ENCODE measurements at places on chromosomes 2 and 18.

DNA sequence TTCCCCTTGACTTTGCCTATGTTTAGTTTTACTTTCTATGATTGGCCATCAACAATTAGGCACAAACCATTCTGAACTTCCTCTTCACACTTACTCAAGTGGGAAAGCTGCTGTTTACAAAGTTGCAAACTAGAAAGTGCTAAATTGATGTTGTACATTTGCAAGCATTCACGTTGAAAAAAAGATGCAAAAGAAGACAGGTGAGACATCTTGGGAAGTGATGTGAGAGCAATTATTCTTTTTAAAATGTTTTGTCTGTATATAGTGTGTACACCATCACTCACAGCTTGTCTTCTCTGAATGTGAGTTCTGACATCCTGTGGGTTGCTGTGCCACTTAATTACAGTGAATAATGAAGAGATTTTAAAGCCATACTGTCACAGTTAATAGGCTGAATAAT lies 874.1 kb upstream of the LRATD1 start:
- no peak for DNase-seq

GRCh38 chr18:63374540-63374939 lies 7.5 kb upstream of the KDSR start:
- no peak for DNase-seq

- DNase-seq = no peak
Observed at GRCh38 chr18:652131-652530, 5.3 kb upstream of the TYMS start.

GRCh38 chr18:56423626-56424025 lies 214.8 kb downstream of the TXNL1 start:
- DNase-seq = no peak

- no peak for DNase-seq
Observed at GRCh38 chr2:233764761-233765160, 4.7 kb downstream of the UGT1A1 start.

GRCh38 chr18:76525911-76526310 lies 30.9 kb upstream of the ZNF516 start:
- DNase-seq = no peak

DNA sequence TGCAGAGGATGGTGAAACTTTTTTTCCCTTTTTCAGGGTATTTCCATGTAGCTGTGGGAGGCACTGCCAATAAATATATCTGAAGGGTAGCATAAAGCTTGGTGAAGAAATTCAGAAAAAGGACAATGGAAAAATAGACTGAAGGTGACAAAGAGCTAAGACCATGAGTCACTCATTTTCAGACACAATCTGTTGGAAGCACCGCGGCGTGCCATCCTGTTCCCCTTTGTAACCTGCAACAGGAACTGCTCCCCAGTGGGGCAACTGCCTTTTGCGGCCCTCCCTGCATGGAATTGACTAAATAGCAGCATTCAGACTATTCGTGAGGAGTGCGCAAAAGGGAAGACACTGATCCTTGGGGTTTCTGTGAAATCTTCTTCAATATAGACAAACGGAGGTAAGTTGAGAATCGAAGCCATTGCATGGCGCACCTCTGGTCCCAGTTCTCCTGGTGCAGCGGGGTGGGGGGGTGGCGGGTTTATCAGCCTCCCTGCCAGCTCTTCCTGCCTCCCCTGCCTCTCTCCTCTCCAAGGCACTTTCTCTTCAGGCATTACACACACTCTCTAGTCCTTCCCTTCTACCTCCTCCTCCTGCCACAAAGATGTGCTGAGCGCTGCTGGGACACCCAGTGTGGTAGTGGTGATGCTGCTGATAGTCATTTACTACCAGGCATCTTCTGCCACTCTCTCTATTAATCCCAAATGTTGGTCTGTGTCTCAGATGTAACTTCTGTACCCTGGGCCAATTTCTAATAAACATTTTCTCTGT lies 126.2 kb upstream of the TMEM200C start:
- DNase-seq = no peak

DNA sequence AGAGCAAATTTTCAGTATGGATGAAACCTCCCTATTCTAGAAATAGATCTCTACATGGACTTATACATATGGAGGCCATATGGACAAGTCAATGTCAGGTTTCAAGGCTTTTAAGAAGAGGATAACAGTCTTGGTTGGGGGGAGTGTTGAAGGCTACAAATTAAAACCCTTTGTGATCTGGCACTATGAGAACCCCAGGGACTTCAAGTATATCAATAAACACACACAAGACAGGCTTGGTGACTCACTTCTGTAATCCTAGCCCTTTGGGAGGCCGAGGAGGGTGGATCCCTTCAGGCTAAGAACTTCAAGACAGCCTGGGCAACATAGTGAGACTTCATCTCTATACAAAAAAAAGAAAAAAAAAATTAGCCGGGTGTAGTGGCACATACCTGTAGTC lies 127.2 kb upstream of the SP5 start:
- DNase-seq = no peak

GRCh38 chr2:230155359-230155758 lies 64.4 kb downstream of the SP110 start:
- no peak for DNase-seq

DNA sequence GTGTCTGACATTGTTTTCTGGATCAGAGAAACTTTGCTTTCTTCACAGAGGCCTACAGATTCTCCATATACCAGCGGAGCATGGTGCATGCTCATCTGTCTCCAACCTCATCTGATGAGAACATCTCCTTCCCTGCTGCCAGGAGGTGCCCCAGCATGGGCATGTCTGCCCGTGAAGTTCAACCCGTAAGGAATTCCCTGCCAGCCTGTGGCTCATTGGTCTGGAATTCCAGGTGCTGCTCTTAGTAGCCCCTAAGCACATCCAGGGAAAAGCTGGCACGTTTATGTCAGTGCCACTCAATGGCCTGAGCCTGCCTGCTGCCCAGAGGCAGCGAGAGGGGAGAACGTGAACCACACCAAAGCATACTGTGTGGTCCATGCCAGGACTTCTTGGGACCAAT lies 1.7 kb upstream of the SP100 start:
- no peak for DNase-seq

GRCh38 chr2:191976436-191976835 lies 129.5 kb upstream of the CAVIN2 start:
- no peak for DNase-seq

DNA sequence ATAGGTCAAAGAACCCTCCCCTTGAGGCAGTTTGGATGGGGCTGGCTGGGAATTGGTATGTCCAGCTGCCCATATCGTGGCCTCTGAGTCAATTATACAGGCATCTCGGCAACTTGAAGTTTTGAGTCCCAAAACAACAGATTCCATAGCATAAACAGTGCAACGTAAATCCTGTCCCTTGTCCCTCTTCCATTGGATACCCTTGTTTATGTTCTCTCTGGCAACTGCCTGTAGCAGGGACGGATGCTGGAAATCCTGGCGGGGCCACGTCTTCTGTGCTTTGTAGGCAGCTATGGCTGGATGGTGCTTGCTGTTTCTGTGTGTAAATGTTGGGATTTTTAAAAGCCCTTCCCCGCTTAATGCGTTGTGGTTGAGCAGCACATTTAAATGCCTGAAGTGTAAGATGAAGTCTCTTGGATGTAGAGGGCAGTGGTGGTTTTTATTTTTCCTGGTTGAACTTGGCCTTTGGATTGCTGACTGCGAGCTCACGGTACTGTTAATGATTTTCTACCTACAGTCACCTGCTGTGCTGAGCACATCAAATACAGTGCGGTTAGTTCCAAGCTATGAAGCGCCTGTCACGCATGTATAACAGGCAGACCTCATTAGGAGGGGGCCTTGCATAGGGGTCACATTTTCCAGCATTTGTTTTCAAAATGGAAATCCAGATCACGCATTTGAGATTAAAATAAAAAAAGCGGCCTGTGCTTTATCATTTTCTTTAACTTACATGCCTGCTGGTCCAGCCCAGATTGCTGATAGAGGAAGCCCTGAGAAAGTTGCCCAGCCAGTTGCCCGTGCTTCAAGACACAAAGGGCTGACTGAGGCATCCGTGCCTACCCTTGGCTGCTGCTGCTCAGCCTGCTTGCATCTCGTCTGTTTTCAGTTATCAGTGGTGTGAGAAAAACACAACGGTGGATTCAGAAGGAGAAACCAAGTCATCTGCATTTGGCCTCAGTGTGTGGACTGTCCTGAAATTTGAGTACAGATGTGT lies 84.7 kb downstream of the NEDD4L start:
- DNase-seq = peak; percentile 79

DNA sequence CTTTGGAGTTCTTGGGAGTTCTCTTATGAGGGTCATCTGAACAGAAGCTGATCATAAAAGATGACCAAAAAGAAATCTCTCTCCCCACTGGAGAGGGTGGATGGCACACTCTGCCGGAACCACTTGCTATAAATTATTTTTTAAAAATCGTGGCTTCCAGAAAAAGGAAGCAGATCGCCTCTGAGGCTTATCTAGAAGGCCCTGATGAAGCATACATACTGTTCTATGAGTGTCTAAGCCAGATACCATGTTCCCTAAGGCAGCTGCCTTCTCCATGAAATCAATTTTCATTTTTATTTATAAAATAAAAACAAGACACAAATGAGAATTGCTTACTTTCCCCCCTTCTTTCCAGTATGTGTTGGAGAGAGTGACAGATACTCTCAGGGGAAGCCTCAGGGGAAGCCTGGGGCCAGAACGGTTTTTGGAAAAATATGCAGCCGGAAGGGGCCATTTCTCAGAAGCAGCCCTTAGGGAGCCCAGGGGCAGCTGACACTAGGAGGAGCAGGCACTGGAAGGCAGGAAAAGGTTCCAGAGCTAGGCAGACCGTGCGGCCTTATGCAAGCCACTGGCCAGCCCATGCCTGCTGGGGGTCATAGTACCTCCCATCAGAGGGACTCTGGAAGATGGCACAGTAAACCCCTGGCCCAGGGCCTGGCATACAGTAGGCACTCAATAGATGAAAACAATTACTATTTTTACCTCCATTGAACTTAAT lies 130.6 kb downstream of the CABLES1 start:
- DNase-seq = no peak

GRCh38 chr2:120748310-120748709 lies 12.6 kb downstream of the GLI2 start:
- DNase-seq = no peak

- no peak for DNase-seq
Observed at GRCh38 chr2:18325118-18325517, 235.3 kb downstream of the RDH14 start.

- no peak for DNase-seq
Observed at GRCh38 chr2:8059794-8060193, 622.1 kb upstream of the ID2 start.

DNA sequence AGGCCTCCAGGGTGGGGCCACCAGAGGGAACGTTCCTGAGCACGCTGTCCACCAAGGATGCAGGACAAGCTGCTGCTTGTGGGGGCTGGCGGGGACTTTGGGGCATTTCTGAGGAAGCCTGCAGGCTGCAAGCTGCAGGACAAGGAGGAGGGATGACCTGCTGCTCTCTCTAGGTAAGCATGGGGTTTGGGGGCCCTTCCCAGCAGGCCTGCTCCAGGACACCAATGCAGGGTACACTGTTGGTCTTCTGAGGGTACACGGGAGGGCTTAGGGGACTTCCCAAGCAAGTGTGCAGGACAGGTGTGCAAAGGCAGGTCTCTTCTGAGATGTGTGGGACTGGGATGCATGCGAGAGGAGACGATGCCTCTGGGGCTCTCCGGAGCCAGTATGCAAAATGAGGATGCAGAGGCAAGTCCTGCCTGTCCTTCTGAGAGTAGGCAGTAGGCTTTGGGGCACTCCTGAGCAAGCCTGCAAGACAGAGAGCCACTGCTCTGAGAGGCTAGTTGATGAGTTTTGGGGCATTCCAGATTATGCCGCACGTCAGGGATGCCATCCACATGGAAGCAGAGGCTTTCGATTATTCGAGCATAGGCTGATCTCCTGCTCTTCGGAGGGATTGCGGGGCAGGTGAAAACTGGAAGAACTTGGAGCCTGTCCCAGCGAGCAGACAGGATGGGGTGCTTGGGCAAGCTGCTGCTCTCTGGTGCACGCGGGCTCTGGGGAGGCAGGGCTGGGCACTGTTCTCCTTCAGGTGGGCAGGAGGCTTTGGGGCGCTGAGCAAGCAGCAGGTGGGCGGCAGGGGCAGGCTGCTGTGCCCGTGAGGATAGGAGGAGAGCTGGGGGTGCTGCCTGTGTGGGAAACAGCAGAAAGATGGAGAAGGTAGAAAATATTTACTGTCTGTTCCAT lies 44.6 kb downstream of the CNGA3 start:
- no peak for DNase-seq

DNA sequence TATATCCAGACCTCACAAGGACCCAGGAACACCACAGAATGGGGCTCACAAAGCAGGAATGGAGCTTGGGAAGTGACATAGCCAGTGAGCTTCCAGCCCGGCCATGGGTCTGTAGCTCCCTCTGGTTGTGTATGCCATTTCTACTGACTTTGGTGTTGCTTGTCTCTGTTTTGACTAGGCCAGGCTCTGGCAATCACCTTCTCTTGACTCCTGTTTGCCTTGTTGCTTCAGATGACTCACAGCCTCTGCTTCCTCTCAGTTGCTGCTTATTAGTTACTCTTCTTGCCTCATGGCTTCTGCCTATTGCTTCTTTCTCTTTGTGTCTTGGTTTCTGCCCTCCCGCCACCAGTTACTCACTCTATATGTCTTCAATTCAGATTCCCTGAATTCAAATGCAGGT lies 15.8 kb upstream of the IER3IP1 start:
- DNase-seq = no peak

DNA sequence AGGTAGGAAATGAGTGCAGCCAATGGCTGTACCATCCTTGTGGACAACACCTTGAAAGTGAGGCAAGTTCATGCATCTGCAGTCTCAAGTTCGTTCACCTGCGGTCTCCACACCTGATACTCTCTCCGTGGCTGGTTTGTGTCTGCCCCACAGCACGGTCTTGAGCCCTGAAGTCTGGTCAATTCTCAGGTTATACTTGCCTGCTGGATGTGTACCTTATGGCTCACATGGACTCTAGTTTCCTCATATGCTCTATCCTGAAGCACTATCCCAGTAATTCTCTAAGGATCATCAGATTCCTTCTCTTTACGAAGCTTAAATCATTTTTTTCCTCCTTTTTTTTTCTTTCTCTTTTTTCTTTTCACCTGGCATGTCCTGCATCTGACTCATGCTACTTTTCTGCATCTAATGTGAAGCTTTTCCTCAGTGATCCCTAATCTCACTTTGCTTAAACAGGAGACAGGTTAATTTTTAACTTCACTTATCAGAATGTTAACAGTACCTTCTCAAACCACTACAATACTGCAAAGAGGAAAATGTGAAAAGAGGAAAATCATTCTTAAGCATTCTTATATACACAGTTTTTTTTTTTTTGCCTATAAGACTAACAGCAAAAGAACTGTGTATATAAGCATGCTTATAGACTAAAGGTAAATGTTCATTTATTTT lies 511.2 kb downstream of the SOX11 start:
- no peak for DNase-seq

DNA sequence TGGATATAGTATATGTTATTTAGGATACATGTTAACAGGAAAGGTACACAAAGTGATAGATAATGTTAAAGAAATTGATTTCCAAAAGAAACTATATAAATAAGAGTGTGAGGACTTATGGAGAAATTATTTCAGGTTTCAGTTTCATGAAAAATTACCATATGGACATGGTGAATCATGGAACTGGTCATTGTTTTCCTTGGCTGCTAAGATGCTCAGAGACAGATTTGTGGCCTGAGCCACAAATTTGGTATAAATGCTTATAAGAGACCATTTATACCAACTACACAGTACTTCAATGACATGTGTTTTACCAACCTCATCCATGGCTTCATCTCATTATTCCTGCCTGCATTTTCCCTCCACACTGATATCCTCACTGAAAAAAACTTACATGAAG lies 188.1 kb downstream of the FMNL2 start:
- no peak for DNase-seq

- DNase-seq = no peak
Observed at GRCh38 chr2:54329482-54330161, 73.6 kb upstream of the TSPYL6 start.

Data from NCI-H187 treated with DMSO at 0.1 percent for 48 hours (cell line).